NCI-H1436 (cell line): ENCODE measurements at places on chromosomes 5 and 9.

- peak; percentile 60 for DNase-seq
These were observed 125.8 kb downstream of the GALNT10 start for GRCh38 chr5:154316223-154316935.

- DNase-seq, result no peak
These were observed 102.2 kb upstream of the SPATA31D4 start for GRCh38 chr9:81825846-81826516.

DNA sequence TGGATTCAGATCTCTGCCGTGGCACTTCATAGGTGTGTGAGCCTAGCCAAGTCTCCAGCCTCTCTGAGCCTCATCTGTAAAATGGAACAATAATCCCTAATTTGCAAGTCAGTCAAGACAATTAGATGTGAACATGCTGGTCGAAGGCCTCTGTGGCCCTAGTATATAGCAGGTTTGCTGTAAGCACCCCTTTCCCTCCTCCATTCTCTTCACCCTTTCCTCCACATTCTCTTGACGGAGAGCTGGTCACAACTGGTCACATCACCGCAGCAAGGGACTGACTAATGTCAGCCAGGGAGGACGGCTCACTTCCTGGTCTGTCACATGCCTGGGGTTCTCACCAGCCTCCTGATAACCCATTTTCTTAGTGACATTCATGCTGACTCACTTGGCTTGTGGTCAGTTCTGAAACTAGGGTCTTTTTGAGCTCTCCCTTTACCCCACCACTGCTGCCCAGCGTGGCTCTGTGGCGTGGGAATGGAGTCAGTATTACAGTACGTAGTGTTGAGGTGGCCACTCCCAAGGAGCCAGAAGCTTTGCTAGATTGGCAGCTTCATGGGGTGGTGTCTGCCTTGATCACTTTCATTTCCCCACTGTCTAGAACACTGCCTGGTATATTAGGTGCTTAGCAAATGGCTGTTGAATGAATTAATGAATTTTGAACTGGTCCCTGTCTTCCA, 47.8 kb downstream of the ERGIC1 start:
- no peak for DNase-seq

GRCh38 chr9:69324549-69325401, at the start of gene ENTREP1:
Gene ENTREP1 (plus strand): TSS chr9:69325215. CDS start chr9:69325310, 95 bp downstream.
- peak; percentile 51 for DNase-seq

- DNase-seq, result no peak
These were observed 157.2 kb upstream of the PHYKPL start for GRCh38 chr5:178389796-178390195.

DNA sequence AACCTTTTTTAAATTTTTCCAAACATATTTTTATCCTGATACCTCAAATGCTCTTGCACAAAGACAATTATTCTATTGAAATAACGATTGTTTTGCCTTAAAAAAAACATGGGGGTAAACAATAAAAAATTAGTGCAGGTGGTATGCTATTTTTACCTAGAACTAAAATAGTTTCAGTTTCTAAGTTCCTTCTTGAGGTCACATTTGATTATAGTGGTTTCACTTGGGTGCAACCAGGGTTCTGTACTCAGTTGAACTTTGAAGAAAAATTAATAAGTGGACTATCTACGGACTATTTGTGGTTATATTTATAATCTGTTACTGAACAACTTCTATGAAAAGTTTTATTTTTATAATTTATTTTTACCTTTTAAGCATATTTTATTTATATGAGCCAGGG, 387.1 kb upstream of the IZUMO3 start:
- DNase-seq, result no peak

GRCh38 chr5:41763081-41763480, 107.1 kb downstream of the OXCT1 start:
- DNase-seq, result no peak

- DNase-seq, result no peak
These were observed 50.0 kb downstream of the SARDH start for GRCh38 chr9:133687856-133688761.

DNA sequence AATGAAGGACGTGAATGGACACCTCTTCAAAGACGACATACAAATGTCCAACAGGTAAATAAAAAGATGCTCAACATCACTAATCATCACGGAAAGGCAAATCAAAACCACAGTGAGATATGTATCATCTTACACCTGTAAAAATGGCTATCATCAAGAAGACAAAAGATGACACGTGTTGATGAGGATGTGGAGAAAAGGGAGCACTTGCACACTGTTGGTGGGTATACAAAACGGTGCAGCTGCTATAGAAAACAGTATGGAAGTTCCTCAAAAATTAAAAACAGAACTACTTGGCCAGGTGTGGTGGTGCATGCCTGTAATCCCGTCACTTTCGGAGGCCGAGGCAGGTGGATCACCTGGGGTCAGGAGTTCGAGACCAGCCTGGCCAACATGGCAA, 47.9 kb downstream of the STK10 start:
- no peak for DNase-seq

GRCh38 chr9:3285365-3286161, 240.2 kb downstream of the RFX3 start:
- no peak for DNase-seq

- DNase-seq, result no peak
These were observed 143.8 kb upstream of the CCDC152 start for GRCh38 chr5:42612750-42613366.
